ENCODE measurements at places on chromosomes 5 and 9.
A peak's percentile ranks its signal among the peaks of the same experiment; 100 is the strongest.

DNA sequence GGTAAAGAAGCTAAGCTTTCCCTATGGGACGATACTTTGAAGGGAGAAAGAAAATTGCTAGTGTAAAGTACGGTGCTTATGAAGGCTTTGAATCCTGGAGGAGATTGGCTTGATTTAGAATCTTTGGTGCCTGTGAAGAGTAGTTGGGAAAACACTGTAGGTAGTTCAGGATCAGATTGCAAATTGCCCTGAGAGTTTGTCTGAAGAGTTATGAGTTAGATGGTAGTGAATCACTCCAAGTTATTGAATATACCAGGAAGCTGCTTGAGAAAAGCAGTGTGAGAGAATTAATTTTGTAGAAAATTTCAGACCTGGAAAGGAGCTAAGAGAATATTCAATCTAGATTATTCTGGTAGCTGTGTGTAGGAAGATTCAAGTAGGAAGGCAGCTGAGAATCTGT lies 11.5 kb downstream of the MAN2A1 start:
- DNase-seq: no peak

GRCh38 chr9:72506615-72507014 lies 14.8 kb upstream of the TMC1 start:
- no peak for DNase-seq

GRCh38 chr5:94632024-94632423 lies 13.6 kb downstream of the SLF1 start:
- no peak for DNase-seq

GRCh38 chr5:172114875-172115422 lies 73.1 kb downstream of the STK10 start:
- peak; percentile 77 for DNase-seq

DNA sequence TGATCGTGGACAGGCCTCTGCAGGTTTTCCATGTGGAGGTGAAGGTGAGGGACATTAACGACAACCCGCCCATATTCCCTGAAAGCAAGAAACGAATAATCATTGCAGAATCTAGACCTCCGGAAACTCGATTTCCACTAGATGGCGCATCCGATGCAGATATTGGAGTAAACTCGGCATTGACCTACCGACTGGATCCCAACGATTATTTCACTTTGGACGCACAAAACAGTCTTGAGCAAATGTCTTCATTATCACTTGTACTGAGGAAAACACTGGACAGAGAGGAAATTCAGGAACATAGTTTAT lies 621 bp downstream of the PCDHA13 start:
- no peak for DNase-seq

DNA sequence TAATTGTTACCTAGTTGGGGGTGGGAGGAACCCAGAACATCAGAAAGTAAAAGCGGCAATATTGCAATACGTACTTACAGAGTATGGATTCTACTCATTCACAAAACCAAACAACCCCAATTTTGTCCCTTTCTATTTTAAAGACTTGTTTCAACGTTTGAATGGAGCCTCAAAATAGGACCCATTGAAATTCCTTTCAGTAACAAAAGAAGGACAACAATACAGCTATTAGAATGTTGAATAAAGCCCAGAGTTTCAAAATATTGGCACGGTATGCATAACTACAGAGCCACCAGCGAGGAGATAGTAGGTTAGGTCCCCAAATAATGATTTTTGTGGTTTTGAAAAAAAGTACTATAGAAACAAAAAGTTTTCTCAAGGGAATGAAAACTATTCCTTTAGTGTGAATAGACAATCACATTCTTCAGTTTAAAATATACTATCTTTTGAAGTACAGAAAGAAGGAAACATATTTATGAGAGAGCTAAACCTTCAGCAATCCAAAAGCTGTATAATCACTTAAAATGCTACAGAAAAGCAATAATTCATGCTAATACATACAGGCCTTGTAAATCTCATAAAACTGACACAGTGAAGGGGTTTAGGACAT lies 235.5 kb downstream of the RFX3 start:
- no peak for DNase-seq

DNA sequence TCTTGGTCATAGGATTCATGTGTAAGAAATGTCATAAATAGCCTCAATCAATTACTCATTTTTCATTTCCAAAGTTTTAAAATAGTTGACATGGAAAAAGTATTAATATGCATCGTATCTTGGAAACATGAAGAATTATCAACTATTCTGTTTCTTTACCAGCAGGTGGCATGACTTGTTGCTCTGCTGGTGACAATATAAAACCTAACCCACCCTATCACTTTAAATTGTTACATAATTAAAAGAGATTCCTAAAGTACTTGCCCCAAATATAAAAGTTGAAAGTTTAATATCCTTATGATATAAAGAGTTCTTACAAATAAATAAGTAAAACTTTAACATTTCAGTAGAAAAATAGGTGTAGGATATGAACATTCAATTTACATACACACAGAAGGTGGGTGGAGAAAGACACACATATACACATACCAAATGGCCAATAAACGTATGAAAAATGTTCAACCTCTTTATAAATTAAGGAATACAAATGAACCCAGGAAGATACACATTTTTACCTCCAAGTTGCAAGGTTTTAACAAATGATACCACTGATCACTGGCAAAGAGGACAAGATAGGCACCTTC lies 30.6 kb downstream of the MAP1B start:
- DNase-seq: no peak

GRCh38 chr9:127568618-127568970 lies 43.5 kb upstream of the STXBP1 start:
- DNase-seq: no peak

GRCh38 chr5:98227489-98227888 lies 546.0 kb upstream of the RGMB start:
- no peak for DNase-seq

DNA sequence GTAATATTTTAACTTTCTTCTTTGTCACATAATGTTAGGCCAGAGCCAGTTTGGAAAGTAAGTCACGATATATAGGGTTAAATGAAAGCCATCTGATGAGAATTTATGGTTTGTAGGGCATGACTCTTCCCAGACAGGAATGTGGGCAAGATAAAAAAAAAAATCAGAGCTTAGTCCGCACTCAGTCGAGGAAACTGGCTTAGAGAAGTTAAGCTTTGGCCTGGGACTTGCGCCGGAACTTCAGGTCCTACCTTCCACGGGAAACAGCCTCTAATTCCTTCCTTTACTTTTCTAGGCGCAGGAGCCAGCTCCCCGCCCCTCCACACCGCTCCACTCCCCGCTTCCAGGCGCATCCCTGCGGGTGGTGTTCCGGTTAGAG lies 475 bp downstream of the DDX31 start:
- no peak for DNase-seq

- DNase-seq: peak; percentile 23
Observed at GRCh38 chr9:129221233-129221632, 43.2 kb upstream of the IER5L start.

DNA sequence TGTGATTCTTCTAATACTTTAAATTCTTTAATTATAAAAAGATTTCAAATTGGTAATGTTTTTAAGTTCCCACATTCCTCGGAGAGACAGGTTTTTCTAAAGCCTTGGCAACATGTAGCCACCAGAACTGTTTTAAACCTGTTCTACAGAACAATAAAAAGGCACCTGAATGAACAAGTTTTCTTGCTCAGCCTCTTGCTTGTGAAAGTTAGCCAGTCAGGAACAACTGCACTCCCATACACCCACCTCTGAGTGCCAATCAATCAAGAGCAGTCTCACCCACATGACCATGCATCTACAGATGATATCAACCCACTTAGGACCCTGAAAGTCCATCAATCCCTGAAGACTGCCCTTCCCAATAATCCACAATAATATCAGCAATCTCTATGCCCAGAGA lies 62.3 kb downstream of the AP3B1 start:
- no peak for DNase-seq

- no peak for DNase-seq
Observed at GRCh38 chr5:14431534-14431933, 150.1 kb upstream of the OTULINL start.

DNA sequence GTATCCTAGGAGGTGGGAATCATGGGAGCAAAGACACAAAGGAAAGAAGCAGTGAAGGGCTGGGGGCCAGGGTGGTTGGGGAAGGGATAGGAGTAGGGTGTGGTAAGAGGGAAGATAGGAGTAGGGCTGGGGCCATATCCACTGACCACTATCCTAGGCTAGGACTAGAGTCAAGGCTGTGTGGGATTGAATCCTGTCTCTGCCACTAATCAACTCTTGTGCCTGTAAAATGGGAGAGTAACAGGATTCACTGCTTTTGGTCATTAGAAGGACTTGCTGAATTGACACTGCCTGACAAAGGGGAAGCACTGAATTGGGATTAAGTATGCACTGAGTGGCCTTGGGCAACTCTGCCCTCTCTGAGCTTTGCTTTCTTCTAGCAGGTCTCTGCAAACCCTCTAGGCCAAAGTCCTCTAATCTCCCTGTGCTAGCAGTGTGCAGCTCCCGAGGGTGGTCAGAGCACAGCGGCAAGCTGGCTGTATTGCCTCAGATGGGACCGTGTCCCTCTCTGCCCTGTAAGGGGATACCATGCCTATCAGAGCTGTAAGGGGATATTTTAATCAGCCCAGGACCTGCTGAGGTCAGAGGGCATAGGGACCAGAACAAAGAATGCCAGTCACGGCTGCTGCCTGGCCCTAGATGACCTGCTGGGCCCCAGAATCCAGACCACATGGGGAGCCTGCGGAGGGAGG lies 12.4 kb upstream of the DAB2IP start:
- no peak for DNase-seq

DNA sequence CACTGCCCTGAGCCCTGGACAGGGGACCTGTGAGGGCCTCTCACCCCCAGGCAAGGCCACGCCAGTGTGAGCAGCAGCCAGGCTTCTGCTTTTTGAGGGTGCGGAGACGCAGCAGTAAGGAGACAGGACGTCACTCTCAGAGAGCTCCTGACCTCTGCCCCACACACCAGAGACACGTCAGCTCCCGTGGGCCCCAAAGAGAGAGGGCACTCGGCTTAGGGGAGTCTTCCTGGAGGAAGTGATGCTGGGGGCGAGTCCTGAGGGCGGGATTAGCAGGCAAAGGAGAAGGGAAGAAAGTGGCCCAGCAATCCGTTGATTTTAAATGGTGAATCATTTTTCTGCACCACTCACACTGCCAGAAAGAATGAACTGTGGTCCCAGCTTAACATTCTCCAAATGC lies 24.0 kb upstream of the SLC9A3 start:
- no peak for DNase-seq

- DNase-seq: no peak
Observed at GRCh38 chr5:60805463-60805862, 38.6 kb downstream of the ELOVL7 start.

DNA sequence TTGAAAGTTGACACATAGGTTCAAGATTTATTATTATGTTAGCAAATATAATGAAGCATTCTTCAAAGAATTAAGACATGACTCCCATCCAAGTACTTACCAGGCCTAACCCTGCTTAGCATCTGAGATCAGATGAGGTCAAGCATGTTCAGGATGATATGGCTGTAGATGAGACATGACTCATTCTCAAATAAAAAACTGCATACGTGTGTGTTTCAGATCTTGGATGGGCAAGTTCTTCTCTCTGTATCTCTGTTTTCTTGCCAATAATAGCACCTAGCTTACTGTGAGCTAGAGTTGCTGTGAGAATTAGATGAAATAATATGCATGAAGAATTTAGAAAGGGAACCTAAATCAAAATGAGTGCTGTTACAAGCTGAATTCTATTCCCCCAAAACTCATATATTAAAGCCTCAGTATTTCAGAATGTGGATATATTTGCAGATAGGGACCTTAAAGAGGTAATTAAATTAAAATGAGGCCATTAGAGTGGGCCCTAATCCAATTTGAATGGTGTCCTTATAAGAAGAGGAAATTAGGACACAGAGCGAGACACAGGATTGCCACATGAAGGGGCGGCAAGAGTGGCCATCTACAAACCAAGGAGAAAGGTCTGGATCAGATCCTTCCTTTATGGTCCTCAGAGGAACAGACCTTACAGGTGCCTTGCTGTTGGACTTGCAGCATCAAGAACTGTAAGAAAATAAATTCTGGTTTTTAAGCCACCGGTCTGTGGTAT lies 146.2 kb downstream of the MARCHF11 start:
- no peak for DNase-seq

- DNase-seq: no peak
Observed at GRCh38 chr5:51279983-51280706, 103.1 kb upstream of the ISL1 start.

DNA sequence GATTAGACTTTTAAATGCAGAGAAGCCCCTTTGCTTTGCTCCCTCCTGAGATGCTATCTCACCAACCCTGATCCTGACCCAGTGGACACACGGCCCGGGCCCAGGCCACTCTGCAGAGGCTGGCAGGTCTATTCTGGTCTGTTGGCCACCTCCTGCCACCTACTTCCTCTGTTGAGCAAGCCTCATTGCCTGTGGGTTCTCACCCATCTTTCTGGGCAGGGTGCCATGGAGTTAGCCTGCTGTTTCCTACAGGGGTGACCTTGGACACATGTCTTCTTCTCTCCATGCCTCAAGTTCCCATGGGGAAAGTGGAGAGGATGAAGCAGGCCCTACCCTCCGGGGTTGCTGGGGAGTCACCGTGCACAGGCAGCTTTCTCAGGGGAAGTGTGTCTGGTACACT lies 266.2 kb upstream of the IRX1 start:
- no peak for DNase-seq

Measured in GM19239 (cell line).